ENCODE measurements at places on chromosomes 16 and 17.
A peak's percentile ranks its signal among the peaks of the same experiment; 100 is the strongest.

GRCh38 chr17:68763562-68763961 lies 162.4 kb upstream of the FAM20A start:
- DNase-seq = peak; percentile 19

GRCh38 chr17:43442711-43443110 lies 41.1 kb upstream of the DHX8 start:
- DNase-seq = peak; percentile 60

- DNase-seq = peak; percentile 93
Measured at GRCh38 chr17:12665263-12666210, at the start of gene MYOCD. MYOCD (plus strand) TSS chr17:12665890; CDS start chr17:12666189, 299 bp downstream.

GRCh38 chr17:79218175-79218824 lies 143.7 kb downstream of the ENGASE start:
- DNase-seq = no peak

- DNase-seq = no peak
Measured at GRCh38 chr17:65918500-65918899, 273.4 kb downstream of the CEP112 start.

GRCh38 chr16:71489122-71489521 lies at the start of gene ZNF19:
ZNF19 (minus strand) TSS chr16:71489324; CDS start chr16:71482114, 7,210 bp downstream.
- no peak for DNase-seq

DNA sequence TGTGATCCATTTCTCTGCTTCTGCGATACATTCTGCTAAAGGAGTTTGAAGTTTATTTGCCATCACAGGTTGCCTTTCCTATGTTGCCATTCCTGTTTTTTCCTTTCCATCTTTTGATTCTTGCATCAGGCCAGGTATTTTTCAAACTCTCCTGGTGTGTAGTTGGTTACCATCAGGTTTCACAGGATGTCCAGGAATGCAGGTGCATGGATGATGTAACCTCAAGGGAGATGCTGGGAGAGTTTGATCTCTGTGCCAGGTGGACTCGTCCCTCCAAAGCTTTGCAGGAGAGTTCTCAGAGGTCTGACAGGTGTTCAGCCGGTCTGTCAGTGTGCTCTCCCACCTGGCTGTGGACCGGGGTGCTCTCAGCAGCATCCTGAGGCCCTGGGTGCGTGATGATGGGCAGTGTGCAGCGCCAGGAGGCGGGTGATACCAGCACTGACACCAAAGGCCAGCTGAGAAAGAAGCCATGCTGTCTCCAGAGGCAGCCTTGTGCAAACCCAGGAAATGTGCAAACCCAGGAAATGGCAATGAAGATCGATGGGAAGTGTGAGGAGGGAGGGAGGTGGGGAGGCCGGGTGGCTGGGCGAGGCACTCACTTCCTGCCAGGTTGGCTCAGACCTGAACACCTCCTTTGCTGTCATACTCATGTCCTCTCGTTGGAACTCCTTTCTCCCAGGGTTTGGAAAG lies 1.7 kb downstream of the ATP2C2 start:
- DNase-seq = no peak

DNA sequence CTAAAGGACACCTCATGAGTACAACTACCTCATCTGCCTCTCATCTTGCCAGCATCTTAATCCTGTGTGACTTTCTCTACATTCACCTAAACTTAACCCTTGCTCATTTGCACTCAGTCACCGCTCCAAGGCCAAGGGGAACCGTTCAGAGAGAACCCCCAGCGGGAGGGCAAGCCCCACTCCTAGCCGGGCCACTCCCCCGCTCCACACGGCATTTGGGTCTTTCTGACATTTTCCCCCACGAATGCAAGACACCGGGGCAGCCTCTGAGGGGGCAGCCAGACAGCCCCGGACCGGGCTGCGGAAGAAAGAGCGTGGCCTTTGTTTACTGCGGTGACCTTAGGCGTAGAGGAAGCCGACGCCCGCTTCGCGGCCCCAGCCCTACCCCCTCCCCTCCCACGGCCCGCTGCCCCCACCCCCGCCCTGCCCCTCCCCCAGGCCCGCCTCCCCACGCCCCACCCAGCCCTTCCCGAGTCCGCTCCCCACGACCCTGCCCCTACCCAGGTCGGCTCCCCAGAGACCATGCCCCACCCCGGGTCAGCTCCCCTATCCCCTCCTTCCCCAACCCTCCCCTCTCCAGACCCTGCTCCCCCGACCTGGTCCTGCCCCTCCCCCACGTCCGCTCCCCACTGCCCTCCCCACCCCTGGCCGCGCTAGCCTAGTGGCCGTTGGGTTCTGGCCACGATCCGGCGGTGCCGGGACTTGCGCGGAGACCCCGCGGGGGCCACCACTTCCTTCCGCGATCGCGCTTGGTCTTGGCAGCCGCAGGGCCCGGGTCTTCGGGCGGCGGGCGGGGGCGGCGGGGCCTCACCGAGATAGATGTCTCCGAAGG lies 789 bp downstream of the CSNK1D start:
- no peak for DNase-seq

DNA sequence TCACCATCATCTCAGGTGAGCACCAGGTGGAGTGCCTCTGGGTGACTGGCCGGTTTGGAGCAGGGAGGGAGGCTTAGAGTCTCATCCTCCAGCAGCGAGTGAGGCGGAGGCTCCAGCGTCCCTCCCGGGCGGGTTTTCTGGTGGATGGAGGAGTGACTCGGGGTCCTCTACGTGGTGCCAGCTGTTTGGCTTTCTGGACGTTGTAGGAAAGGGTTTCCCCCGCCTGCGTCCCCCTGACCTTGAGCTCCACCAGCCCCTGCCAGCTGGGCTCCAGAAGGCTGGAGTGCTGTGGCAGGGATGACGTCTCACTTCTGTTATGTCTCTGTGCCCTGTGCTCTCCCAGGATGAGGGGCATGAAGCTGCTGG lies 522 bp downstream of the DNASE1 start:
- DNase-seq = no peak

DNA sequence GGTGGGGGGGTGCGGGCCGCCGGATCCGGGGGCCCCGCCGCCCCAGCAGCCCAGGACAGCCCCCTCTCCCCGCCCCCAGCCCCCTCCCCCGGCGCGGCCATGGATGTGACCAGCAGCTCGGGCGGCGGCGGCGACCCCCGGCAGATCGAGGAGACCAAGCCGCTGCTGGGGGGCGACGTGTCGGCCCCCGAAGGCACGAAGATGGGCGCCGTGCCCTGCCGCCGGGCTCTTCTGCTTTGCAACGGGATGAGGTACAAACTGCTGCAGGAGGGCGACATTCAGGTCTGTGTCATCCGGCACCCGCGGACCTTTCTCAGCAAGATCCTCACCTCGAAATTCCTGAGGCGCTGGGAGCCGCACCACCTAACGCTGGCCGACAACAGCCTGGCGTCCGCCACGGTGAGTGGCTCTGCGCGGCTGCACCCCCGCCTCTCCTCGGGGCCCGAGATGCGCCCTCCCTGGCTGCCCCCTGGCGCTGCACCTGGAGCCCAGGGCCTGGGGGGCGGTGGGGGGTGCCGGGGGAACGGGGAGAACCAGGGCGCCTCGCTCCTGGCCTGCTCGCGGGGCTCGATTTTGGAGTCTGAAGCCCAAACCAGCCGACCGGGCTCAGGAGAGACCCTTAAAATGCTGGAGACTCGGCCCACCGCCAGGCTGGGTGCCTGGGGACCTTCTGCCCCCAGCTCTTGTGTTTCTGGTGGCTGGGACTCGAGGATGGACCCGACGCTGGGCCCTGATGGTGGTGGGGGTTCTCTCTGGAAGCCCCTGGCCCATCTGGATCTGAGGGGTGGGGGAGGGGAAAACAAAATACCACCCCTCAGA lies 744 bp downstream of the CMIP start:
- no peak for DNase-seq

- DNase-seq = peak; percentile 93
Measured at GRCh38 chr17:50949989-50950877, 84.1 kb upstream of the TOB1 start.

DNA sequence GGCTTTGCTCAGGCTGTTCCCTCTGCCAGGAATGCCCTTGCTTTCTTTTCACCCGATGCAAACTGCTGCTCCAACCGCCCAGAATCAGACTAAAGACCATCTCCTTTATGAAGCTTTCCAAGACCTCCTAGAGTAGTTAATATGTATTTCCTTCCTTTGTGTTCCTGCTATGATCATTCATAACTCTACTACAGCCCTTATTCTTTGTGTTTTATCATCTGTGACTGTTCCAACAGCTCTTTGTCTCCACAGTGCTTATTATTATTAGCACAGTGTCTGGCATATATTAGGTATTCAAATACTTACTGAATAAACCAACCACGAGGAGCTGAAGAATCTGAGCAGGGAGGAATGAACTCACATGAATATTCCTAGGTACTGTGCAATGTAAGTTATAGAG lies 7.6 kb downstream of the PSME3IP1 start:
- DNase-seq = no peak

DNA sequence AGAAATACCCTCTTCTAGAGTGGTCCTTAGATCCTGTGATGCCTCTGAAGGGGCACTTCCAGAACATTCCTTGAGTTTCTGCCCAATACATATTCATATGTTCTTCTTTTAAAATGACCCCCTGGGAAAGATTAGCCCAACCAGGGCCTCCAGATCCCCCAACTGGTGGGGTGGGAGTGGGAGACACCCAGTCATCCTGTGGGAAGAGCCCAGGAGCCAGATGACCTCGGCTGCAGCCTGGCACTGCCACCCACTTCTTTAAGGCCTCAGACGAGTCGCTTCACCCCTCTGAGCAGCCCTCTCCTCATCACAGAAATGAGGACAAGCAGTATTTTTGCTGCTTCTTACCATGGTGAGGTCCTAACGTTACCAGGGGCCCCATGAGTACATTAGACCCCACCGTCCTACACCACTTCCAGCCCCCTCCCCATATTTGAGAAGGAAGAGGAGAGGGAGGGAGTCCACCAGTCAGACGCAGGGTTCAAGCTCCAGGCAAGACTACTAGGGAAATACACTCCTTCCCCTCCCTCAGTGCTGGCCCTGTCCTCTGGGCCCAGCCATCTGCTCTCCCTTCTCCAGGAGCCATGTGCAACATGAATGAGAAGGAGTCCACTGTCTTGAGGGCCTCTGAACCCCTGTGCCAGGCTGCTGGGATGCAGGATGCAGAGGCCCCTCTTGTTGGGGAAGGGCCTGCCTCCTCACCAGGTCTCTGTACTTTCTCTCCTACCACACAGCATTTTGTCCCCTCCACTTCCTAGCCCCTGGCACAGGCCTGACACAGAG lies 11.8 kb downstream of the MPO start:
- no peak for DNase-seq

- peak; percentile 100 for DNase-seq
Measured at GRCh38 chr17:59829217-59830006, 63.3 kb downstream of the TUBD1 start.

GRCh38 chr16:1054660-1055556 lies 17.6 kb upstream of the SSTR5 start:
- peak; percentile 32 for DNase-seq

- peak; percentile 87 for DNase-seq
Measured at GRCh38 chr17:7219812-7220592, at the start of the genes ACADVL and DLG4. ACADVL (plus strand) TSS chr17:7219938; CDS start chr17:7219985, 47 bp downstream. DLG4 (minus strand) TSS chr17:7219836.

- no peak for DNase-seq
Measured at GRCh38 chr16:30778549-30779244, 8.3 kb downstream of the ZNF629 start.

- DNase-seq = peak; percentile 48
Measured at GRCh38 chr17:37828651-37829124, 83.8 kb upstream of the HNF1B start.

- DNase-seq = no peak
Measured at GRCh38 chr17:36880268-36880905, 56.9 kb upstream of the LHX1 start.

GRCh38 chr17:49029801-49030200 lies 32.6 kb downstream of the IGF2BP1 start:
- peak; percentile 34 for DNase-seq

- DNase-seq = peak; percentile 52
Measured at GRCh38 chr17:49407981-49408501, 6.6 kb downstream of the PHB1 start.

DNA sequence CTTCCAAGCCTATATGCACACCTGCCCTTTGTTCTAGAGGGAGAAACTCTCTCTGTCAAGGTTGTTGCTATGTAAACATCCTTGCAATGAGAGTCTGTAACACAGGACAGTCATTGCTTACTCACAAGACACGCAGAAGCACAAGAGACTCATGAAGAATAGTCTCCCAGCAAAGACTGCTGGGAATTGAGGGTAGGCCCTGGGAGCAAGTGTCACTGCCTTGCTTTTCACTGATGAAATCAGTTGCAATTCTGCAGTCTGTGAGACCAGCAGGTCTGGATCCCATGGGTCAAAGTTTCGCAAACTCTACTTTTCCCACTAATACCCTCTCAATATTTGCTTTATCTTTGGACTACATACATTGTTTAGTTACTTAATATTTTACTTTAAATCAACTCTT lies 177.4 kb downstream of the FTO start:
- peak; percentile 77 for DNase-seq

DNA sequence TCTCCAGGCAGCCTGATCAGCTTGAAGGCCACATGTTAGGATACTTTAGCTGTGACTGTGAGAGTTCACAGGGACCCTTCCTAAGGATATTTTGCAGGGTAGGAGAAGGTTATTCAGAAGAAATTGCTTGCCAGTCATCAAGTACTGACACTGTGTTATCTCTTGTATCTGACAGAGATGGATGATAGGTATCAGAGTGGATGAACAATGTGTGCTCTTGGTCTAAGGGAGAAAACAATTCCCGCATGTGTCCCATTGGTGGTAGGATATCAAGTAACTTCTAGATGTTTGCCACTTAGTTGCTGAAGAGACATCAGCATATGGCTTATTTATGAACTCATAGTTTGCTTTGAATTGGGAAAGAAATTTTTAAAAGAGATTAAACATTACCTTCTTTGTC lies 219.3 kb downstream of the SPECC1 start:
- no peak for DNase-seq

DNA sequence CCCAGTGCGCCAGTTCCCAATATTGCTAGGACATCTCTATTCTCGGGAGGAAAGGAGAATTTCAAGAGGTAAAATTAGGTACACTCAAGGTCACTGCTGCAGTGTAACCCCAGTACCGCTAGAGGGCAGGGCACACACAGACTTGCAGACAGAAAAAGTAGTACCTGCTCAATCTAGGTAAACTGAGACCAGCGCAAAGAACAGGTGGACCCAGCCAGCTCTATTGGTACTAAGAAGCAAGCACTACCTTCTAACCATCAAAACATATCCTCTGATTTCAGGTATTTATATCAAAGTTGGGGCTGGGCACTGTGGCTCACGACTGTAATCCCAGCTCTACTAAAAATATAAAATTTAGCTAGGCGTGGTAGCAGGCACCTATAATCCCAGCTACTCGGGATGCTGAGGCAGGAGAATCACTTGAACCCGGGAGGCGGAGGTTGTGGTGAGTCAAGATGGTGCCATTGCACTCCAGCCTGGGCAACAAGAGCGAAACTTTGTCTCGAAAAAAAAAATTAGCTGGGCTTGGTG lies 3.6 kb upstream of the WDR81 start:
- DNase-seq = peak; percentile 43

GRCh38 chr16:67190448-67191399 lies 788 bp upstream of the EXOC3L1 start:
- no peak for DNase-seq

All from fibroblast of skin of back (primary cell).